ENCODE measurements at places on chromosomes 3 and 15.

DNA sequence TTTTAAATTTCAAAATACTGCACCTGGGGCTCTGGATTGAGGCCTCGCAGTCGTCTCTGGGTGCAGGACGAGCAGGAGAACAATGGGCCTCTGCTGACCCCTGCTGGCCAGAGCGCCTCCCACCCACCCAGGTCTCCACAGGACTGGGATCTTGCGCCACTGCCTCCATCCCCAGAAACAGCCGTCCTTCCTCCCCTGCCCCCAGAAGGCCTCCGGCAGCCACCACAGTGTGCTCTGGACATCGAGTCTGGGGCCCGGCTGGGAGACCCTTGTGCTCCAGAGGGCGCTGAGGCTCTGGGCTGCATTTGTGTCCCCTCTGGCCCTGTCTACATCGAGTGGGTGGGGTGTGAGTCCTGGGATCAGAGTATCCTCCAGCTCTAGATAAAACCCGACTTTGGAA, 6.7 kb upstream of the ACSBG1 start:
- peak; percentile 86 for DNase-seq

GRCh38 chr3:129549006-129549800, 6.2 kb downstream of the H1-8 start:
- DNase-seq = no peak

- DNase-seq = no peak
Observed at GRCh38 chr15:41512940-41513505, 604 bp downstream of the LTK start.

GRCh38 chr15:48475600-48476395, 144.6 kb downstream of the DUT start:
- no peak for DNase-seq

DNA sequence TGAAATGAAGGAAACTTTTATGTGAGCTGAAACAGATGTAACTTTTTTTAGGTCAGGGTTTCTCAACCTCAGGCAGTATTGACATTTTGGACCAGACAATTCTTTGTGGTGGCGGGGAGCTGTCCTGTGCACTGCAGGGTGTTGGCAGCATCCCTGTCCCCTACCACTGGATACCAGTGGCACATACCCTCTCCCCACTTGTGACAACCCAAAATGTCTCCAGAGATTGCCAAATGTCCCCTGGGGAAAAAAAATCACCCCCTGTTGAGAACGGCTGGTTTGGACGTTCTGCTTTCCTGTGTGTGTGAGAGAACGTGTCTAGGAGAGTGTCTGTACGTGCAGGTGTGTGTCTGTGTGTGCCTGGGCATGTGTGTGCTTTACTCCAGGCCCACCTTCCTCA, 30.7 kb upstream of the GRIP2 start:
- DNase-seq = no peak

DNA sequence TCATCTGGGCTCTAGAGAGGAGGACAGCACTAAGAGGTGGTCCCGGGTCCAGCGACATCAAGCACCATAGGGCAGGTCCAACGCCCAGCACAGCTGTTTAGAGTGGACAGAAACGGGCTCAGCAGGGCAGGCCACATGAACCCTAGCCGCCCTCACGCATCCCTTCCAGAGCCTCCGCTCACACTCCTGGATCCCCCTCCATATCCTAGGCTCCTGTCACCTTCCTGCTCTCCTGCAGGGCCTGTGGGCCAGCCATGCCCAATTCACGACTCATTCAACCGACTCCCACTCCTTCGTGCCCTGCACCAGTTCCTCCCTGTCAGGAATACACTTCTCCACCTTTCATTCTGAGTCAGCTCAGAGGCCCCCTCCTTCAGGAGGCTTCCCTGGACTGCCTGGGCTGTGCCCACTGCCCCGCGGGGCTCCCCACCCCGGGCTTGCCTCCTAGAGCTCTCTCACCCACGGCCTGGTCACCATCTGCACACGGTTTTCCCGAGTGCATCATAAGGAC, 90.2 kb downstream of the LINGO1 start:
- no peak for DNase-seq

DNA sequence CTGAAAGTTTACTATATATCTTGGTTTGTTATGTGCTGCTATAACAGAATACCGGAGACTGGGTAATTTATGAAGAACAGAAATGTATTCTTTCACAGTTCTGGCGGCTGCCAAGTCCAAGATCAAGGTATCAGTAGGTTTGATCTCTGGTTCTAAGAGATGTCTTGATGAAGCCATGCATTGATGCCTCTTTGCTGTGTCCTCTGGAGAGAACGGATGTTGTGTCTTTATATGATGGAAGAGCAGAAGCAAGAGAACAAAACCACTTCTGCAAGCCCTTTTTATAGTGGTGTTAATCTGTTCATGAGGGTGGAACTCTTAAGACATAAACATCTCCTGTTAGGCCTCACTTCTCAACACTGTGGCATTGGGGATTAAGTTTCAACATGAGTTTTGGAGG, 62.7 kb downstream of the TCF12 start:
- no peak for DNase-seq

DNA sequence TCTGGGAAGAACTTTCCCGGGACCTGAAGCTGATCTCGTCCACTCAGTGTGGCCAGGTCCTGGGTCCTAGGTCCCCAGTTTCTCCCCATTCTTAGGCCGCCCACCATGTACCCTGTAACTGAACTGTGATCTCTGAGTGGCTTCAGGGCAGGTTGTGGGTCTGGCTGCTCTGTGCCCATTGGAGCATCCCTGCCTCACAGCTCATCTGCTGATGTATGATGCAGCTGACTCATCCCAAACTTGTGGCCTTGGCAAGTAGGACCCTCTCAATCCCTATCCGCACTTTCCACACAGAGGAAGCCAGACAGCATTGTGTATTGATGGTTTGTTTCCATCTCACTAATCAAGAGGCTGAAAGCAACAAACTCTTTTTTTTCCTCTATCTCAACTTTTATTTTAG, 69.1 kb upstream of the XCR1 start:
- DNase-seq = no peak

- no peak for DNase-seq
Observed at GRCh38 chr3:57709031-57709430, 16.2 kb upstream of the DENND6A start.

GRCh38 chr3:32457971-32458471, 44.6 kb downstream of the CMTM6 start:
- peak; percentile 34 for DNase-seq

GRCh38 chr3:140234256-140234655, 299.3 kb downstream of the CLSTN2 start:
- no peak for DNase-seq

All from activated CD4-positive, alpha-beta T cell treated with anti-CD3 and anti-CD28 coated beads, Interleukin-2, amount 50 U/mL, for 16 hours (primary cell).